ENCODE measurements at places on chromosomes 11 and 22.

DNA sequence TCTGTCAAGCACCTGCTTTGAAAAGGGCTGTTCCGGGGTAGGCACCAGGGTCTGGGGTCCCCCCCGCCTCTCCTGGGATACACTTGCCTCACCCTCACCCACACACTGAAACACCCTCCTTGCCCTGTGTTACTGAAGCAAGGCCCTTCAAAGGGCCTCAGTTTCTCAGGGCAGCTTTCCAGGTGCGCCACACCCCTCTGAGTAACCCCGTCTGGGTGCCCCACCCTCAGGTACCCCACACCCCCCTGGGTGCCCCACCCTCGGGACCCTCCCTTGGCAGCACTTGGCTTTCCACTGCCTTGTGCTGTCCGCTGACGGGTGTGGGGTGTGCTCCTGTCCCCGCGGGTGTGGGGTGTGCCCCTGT is 413.6 kb downstream of the TBC1D22A start:
- no peak for DNase-seq

GRCh38 chr22:21641417-21641788 is 699 bp upstream of the SDF2L1 start:
- DNase-seq, result no peak

DNA sequence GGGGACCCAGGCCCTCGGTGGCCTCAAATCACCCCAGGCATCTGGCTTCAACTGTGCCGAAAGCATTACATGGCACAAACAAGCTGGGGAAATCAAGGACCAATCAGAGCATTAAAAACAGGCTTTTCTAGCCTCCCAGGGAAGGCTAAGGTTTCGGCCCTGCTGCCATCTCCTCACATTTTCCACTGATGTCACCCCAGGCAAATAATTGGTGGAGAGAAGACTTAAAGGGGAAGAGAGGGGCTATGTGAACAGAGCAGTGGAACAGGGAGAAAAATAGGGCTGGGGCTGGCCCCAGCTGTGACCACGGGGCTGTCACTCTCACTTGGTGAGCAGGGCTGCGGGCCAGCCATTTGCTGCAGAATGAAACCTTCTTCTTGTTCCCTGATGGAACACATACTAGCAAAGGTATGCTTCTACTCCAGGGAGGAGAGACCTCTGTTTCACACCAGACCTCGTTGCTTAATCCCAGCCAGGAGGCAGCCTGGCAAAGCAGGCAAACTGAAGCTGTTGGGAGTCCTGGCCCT is 581.3 kb downstream of the SOX6 start:
- DNase-seq, result no peak

GRCh38 chr11:91489989-91490388 is 734.6 kb upstream of the FAT3 start:
- DNase-seq, result no peak

GRCh38 chr22:49881856-49882255 is 28.2 kb downstream of the ZBED4 start:
- DNase-seq, result no peak

- DNase-seq, result no peak
Measured at GRCh38 chr22:46027211-46028105, 50.5 kb upstream of the WNT7B start.

- DNase-seq, result peak; percentile 98
Measured at GRCh38 chr22:35301372-35301874, 1.7 kb downstream of the TOM1 start.

DNA sequence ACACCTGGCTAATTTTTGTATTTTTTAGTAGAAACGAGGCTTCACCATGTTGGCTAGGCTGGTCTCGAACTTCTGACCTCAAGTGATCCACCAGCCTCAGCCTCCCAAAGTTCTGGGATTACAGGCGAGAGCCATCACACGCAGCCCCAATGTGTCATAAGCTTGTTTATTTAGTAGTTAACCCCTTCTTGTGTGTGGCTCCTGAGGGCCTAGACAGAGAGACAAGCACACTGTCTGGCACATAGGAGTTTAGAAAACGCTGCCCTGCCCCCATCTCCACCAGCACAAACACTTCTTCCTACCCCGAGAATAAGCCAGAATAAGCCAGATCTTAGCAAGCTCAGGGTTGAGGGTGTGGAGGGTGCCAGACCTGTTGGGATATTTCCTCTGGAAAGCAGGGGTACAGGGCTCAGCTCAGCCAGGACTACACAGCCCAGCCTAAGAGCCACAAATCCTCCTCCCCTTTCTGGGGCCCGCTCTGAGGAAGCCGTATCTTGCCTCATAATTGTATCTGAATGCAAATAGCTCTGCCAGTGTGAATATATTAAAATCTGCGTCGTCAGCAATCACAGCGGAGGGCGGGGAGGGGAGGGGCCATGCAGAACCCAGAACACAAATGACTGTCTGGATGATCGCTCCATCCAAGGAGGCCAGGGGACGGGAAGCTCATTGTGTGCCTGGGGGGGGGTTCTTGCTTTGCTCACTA is 247.3 kb downstream of the MN1 start:
- peak; percentile 7 for DNase-seq

DNA sequence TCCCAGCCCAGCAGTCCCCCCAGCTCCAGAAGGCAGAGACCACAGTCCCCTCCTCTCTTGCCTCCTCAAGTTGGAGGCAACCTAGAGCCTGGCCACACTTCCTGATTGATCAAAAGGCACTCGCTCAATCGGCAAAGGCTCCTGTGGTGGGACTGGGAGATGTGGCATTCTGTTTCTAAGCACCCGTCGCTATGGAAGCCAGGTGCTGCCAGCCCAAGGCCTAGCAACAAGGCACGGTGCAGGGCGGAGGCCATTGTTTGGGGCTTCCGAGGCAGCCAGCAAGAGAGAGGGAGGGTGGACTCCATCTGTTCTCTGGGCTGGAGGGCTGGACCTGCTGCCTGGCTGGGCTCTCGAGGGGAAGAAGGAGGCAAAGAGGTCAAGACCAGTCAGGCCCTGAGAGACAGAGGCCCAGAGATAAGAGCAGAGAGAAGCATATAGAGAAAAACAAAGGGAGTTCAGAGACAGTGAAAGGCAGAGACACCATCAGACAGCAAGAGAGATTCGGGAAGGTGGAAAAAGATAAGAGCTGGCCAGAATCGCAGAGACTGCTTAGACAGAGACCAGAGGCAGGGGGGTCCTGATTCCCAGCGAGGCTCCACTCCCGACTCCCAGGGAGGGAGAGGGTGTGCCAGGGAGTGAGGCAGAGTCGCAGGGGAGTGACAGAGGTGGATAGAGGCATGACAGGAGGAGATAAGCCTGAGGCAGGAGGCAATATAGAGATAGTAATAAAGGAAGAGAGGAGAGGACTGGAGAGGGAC is 21.2 kb downstream of the PDE2A start:
- DNase-seq, result no peak

- DNase-seq, result no peak
Measured at GRCh38 chr11:8285228-8285627, 21.6 kb upstream of the LMO1 start.

- no peak for DNase-seq
Measured at GRCh38 chr11:118147502-118147901, 5.1 kb downstream of the SCN4B start.

GRCh38 chr22:46058091-46058420 is 81.1 kb upstream of the WNT7B start:
- DNase-seq, result no peak

DNA sequence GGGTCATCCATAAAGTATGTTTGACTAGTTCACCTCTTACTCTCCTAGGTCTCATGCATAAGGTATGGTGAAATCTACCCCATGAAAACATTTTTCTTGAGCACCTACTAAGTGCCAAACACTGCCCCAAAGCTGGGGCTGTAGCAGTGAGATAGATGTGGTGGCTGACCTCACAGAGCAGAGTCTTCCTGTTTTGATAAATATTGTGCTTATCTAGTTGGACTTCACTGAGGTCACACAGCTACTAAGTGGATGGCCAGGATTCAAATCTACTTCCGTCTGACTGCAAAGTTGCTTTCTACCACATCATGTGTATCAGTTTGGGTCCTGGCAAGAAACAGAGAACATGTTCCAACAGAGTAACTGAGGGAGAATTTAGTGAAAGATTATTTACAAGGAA is 6.4 kb upstream of the HTATIP2 start:
- no peak for DNase-seq

GRCh38 chr11:68641880-68642279 is 42.5 kb upstream of the GAL start:
- no peak for DNase-seq

GRCh38 chr11:119779195-119780071 is 50.4 kb upstream of the NECTIN1 start:
- DNase-seq, result no peak

DNA sequence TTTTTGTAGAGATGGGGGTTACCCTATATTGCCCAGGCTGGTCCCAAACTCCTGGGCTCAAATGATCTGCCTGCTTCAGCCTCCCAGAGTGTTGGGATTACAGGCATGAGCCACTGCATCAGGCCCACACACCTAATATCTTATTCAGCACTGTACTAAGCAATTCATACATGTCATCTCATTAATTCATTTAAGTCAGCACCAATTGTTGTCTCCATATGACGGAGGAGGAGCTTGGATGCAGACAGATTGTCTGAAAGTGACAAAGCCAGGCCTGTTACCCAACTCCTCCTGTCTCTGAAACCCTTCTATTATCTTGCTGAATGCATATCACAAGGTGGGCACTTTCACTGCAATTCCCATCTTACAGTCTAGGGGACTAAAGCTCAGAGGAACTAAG is 57.5 kb upstream of the ALX4 start:
- no peak for DNase-seq

- DNase-seq, result no peak
Measured at GRCh38 chr11:127629200-127629599, 628.6 kb upstream of the KIRREL3 start.

GRCh38 chr11:116852261-116853031 is 15.0 kb upstream of the APOA1 start:
- DNase-seq, result no peak
